Tongue (tissue), 3 donors: ENCODE measurements at places on chromosomes 4 and X. TPM values are rescaled to one million over a fixed set of nuclear protein-coding genes. Genes with fewer than 3 reads are reported as not detected.

The PSAPL1 gene
- total RNA-seq: 0.51 TPM

The KCTD8 gene
- 0.41 TPM for total RNA-seq

The MMRN1 gene
- total RNA-seq: 27.6 TPM

The CT47B1 gene
- not detected for total RNA-seq

The RENBP gene
- total RNA-seq: 5.2 TPM

The ZNF674 gene
- 6.6 TPM for total RNA-seq
